Stimulated activated CD4-positive, alpha-beta T cell treated with anti-CD3 and anti-CD28 coated beads, TNF-alpha, amount 100 ng/mL, for 24 hours (primary cell): ENCODE measurements at places on chromosomes 1 and 21.

GRCh38 chr1:185244015-185244747, 72.9 kb downstream of the IVNS1ABP start:
- peak; percentile 52 for DNase-seq

DNA sequence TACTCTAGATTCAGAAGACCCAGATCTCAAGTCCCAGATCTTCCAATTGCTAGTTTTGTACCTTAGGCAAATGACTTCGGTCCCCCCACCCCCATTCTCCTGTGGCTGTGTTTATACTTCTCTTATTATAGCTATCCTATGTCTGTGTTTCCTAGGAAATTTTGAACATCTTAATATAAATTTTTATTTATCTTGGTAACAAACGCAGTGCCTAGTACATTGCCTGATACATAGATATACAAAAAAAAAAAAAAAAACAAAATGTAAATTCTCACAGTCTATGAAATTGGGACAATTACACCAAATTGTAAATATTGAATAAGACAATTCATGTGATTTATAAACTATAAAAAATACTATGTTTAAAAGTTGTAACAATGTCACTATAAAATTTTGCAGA, 84.1 kb upstream of the SLC44A3 start:
- DNase-seq: no peak

- peak; percentile 73 for DNase-seq
Observed at GRCh38 chr1:226643177-226643576, 94.6 kb downstream of the STUM start.

GRCh38 chr1:5935026-5935425, 57.2 kb downstream of the NPHP4 start:
- DNase-seq: no peak

DNA sequence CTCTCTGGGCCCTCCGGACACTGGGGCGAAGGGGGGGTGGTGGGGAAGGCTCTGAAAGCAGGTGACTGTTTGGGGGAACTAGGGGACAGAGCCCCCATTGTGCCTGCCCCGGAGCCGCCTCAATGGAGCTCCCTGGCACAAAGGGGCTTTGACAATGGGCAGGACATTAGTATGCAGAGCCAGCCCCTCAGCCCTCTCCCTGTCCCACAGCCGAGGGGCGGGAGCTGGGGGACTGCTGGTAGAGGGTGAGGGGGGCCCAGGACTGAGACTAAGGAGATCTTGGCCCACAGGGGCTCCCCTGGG, 7.8 kb downstream of the KCNJ10 start:
- DNase-seq: no peak

DNA sequence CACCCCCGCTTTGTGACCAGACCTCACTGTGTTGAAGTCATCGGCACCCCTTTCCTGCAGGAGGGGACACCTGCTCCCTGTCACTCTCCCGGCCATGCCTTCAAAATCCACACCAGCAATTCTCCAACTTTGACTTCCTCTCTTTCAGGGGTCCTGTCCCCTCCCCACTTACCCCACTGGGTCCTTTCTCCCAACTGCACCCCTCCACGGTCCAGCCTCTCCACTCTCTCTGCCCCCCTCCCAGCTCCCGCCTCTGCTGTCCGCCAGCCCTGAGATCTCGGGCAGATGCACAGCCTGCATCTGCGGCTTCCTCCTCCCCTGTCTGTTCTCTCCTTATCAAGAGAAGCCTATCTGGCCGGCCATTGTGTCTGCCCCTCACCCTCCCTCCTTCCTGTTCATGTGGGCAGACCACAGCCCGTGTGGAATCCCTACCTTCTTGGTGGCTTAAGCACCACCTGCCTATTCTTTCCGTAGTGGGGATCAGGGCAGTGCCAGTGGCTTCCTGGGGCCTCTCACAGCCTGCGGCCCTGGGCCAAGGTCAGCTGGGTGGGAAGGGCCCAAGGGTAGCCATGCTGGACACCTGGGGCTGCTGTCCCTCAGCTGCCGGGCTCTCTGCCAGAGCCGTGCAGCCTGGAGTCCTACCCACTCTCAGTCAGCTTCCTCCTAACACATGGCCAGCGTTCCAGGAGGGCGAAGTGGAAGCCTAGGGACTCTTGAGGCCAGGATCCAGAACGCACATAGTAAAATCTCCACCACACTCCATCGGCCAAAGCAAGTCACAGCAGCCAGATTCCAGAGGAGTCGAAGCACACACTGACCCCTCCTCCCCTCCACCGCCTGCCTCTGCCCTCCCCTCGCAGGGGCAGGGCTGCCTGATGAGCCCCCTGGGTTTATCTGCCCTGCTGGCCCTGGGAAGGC, 5.1 kb upstream of the HES4 start:
- no peak for DNase-seq

GRCh38 chr1:205714190-205714905, 34.0 kb upstream of the SLC45A3 start:
- no peak for DNase-seq

- DNase-seq: no peak
Observed at GRCh38 chr1:147591261-147591891, 50.1 kb downstream of the BCL9 start.

DNA sequence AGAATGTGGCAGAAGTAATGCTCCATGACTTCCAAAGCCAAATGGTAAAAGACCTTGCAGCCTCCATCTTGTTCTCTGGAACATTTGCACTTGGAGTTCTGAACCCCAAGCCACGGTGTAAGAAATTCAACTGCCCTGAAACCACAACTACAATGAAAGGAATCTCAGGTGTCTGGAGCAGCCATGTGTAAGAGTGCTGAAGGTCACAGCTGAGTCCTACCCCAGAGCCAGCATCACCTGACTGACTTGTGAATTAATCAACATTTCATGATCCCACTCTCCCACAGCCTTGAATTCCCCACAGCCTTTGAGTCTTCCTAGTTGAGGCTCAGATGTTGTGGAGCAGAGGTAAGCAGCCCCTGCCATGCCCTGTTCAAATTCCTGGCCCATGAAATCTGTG, 192.8 kb upstream of the CAMK1G start:
- DNase-seq: no peak

GRCh38 chr1:39088658-39089057, 62.5 kb downstream of the NDUFS5 start:
- DNase-seq: no peak

DNA sequence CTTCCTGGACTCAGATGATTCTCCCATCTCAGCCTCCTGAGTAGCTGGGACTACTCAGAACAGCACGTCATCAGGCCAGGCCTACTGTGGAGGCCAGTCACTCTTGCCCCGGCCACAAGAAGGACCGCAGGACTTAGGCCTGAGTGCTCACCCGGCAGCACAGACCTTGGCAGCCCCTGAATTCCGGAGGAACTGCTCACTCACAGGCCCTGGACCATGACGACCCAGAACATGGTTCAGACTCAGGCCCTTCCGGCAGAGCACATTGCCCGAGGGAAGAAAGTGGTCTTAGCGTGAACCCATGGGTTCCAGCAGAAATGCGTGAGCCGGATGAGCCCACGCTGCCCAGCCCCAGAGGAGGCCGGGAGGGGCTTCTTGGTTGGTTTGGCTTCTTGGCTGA, 177.3 kb upstream of the TMEM51 start:
- DNase-seq: no peak

DNA sequence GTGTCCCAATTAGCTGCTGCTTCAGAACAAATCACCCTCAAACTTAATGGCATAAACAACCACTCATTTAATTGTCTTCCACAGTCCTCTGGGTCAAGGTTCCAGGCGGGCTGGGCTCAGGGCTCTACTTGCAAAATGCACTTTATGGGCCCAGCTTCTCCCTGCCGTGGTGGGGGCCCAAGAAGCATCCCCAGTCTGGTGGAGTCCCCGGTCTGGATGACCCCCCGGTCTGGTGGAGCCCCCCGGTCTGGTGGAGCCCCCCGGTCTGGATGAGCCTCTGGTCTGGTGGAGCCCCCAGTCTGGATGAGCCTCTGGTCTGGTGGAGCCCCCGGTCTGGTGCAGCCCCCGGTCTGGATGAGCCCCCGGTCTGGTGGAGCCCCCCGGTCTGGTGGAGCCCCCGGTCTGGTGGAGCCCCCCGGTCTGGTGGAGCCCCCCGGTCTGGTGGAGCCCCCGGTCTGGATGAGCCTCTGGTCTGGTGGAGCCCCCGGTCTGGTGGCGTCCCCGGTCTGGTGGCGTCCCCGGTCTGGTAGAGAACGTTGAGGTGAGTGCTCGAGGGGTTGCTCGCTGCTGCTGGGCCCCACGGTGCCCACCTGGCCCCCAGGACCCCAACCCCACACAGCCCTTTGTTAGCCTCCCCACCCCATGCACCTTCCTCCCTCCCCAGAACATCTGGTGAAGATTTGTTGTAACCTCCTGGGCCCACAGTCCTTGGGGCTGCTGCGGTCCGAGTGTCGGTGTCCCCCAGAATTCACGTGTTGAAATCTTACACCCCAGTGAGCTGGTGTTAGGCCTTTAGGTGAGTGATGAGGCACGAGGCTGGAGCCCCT, 33.8 kb downstream of the POFUT2 start:
- no peak for DNase-seq

DNA sequence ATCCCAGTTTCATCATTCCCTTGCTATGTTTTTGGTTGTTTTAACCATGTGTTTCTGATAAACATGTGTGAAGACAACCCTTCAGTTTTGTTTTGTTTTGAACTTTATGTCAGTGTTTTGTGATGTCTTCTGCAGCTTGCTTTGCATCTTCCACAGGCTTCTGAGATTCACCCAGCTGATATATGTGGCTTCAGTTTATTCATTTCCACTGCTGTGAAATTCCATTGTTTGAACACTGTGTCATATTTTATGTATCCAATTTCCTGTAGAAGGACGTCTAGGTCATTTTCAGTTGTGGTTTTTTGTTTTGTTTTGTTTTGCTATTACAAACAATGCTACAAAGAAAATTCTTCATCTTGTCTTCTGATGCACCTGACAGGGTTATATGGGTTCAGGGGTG, 27.2 kb upstream of the SLC26A9 start:
- DNase-seq: no peak

DNA sequence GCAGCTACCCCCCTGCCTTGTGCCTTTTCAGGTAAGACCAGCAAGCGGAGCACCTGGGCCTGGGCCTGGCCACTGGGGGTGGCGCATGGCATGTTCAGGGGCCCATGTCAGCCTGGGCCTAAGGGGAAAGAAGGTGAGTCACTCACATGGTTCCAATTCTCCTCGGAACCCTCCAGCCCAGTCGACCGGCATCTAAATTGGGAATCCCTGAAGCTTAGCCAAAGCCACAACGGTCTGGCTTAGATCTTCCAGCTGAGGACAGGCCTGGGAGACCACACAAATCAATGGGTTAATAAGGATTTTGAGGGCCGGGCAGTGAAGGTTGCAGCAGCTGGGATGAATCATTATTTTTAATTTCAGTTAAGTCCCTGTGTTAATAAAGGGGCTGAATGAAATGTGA, 145.1 kb upstream of the SMYD2 start:
- DNase-seq: no peak

GRCh38 chr1:6794164-6794563, 8.9 kb downstream of the CAMTA1 start:
- no peak for DNase-seq

- no peak for DNase-seq
Observed at GRCh38 chr1:145961109-145961424, 3.2 kb upstream of the LIX1L start.

GRCh38 chr21:37673801-37674575, 242.3 kb downstream of the KCNJ6 start:
- no peak for DNase-seq

DNA sequence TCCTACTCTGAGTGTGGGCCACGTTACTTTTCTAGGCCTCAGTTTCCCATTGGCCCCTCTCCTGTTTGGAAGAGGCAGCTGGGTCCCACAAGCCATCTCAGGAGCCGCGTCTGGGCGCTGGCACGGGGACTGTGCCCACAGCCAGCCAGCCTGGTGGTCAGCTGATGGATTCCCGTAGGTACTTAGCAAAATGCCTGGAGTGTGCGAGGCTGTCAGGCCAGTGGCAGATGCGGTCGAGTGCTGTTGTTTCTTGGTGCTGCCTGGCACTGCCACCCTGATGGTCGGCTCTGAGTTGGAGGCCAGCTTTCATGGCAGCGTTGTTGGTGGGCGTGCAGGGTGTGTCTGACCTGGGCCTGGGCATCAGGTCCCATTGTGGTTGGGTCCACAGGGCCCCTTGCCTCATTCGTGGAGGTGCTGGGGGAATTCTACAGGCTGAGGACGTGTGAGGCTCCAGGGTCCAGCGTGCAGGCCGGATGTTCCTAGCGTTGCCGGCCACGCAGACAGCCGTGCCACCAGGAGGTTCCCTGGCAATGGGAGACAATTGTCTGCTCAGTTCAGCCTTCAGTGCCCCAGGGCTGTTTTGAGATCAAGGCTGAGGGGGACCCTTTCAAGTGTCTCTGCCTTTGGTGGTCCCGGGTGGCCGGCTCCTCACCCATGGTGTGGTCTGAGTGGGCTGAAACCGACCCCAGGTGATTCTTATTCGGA, 20.9 kb downstream of the SKI start:
- no peak for DNase-seq

DNA sequence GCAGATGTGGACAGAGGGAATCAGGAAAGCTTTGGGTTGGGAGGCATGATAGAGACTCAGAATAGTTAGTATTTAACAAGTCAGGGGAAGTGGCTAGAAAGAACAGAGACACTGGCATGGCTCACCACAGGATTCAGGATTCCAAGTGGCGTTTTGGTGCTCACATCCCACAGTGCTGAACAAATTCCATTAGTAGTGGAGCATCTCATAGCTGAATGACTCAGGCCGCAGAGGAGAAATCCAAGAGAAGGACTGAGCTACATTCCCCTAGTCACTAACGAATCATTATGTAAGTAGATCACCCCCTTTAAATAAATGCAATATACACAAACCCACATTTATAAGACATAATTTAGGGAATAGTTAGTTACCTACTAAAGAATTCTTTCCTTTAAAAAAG, 5.0 kb upstream of the KCNJ9 start:
- no peak for DNase-seq

DNA sequence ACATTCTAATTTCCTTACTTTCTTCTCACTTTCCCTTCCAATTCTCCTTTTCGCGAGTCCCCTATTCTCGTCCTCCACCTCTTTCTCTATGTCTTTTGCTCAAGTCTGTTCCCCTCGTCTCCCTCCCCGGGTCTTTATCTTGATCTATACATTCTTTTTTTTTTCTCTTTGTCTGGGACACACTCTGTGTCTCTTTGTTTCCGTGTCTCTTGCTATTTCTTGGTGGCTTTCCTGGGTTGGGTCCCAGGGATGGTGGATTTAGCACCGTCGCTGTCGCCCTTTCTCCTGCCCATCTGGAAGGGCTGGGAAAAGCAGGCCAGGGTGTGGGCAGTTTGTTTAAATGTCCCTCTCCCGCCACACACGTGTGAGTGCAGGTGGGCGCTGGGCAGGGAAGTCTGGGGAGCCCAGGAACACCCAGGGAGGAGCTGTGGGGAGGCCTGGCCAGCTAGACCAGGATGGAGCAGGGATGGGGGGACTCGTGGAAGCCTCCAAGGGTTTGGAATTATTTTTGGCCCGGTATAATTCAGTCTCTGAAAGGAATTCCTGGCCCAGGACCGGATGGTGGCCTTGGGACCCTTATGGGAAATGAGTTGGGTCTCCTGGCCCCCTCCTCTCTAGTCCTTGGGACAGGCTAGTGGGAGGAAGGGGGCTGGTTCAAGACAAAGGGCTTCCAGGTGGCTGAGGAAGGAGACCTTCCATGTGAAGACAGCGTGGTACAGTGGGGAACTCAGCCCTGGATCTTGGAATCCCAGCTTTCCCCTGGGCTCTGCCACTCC, 9.5 kb upstream of the ID3 start:
- DNase-seq: no peak
